ENCODE measurements at places on chromosomes 12 and 14. TPM values are rescaled to one million over a fixed set of nuclear protein-coding genes. Genes with fewer than 3 reads are reported as not detected.

Gene TEX52
- total RNA-seq = not detected

Gene KLHL33
- 0.34 TPM for total RNA-seq

Gene DAO
- not detected for total RNA-seq

Gene TAS2R7
- not detected for total RNA-seq

Gene SIX6
- total RNA-seq = not detected

Gene CACNA1C
- total RNA-seq = 0.05 TPM

Gene GAS2L3
- 25.6 TPM for total RNA-seq

Gene CAPZA3
- not detected for total RNA-seq

Gene MMP19
- total RNA-seq = 2.3 TPM
